ENCODE measurements at places on chromosomes 12 and 14.

GRCh38 chr12:124456652-124457152 is 110.7 kb downstream of the NCOR2 start:
- peak; percentile 69 for DNase-seq

DNA sequence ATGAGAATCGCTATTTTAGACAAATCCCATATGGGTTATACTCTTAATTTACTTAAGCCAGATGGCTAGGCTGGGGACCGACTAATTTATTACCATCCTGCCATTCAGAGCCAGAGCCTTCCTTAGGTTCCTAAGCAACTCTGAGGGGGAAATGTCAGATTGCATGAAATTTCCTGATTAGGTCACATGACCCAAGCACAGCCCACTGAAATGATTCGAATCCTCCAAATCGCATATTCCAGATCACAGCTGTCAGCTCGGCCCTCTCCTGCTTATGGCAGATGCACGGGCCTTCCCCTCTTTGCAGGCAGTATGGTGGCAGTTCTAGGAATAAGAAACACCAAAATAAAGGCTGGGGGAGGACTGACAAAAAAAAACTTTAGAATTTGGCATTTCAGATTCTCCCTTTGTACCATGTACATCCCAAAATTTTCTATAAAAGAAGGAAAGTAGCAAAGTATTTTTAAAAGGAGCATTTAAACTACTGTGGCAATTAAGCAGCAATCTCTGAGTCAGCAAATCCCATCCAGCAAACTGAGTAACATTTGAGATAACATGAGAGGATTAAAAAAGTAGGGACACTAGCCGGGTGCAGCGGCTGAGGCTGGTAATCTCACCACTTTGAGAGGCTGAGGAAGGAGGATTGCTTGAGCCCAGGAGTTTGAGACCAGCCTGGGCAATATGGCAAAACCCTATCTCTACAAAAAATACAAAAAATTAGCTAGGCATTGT is 30.5 kb upstream of the NUDT4 start:
- DNase-seq, result no peak

GRCh38 chr14:54893151-54893760 is 9.4 kb downstream of the GCH1 start:
- DNase-seq, result no peak

DNA sequence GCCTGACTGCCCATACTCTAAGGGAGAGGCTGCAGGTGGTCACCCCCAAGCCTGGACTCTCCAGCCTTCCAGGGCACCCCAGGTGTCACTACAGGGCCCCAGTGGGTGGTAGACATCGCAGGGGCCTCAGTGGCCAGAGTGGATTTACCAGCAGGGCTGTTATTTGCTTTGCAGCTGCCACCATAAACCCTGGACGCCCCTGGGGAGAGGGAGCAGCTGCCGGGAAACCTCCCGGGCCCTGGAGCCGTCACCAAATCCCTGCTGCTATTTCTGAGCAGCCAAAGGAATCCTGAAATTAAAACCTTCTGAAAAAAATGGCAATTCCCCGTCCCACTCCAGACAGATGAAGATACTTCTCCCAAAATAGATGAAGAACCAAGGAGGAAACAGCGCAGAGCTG is 13.9 kb downstream of the TMEM119 start:
- no peak for DNase-seq

GRCh38 chr14:100144996-100145646 is 14.3 kb downstream of the DEGS2 start:
- no peak for DNase-seq

GRCh38 chr12:53939141-53940108 is 794 bp downstream of the HOXC13 start:
- no peak for DNase-seq

GRCh38 chr12:45388545-45388944 is 172.7 kb downstream of the ANO6 start:
- DNase-seq, result no peak

- DNase-seq, result no peak
Observed at GRCh38 chr14:101790232-101790631, 28.7 kb downstream of the PPP2R5C start.

All from MM.1S (cell line).